ENCODE measurements at places on chromosomes 7 and 10.

GRCh38 chr10:13834581-13835286 lies 248.0 kb downstream of the PRPF18 start:
- peak; percentile 49 for DNase-seq

DNA sequence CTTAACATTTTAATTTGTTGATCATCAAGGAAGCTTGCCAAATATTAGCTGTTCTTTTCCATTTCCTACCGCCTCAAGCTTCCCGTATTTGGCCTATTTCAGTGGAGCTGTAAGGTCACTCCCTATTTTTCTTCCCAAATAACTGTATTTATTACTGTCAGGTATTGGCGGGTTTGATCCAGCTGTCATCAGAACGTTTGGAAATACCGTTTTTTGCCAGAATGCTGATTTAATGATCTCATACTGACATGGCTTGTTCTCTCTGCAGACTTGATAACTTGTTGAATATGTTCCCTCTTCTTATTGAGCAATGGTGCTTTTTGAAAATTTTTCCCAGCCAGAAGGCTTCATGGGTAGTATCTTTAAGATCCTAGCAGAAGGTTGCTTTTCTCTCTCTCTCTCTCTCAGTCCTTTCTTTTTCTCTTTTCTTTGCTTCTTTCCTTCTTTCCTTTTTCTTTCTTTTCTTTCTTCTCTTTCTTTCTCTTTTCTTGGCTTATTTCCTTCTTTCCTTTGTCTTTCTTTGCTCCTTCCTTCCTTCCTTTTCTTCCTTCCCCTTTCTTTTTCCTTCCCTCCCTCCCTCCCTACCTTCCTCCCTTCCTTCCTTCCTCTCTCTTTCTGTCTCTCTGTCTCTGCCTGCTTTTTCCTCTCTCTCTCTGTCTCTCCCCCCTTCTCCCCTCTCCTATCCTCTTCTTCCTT lies 42.1 kb downstream of the CUX1 start:
- DNase-seq = peak; percentile 53

DNA sequence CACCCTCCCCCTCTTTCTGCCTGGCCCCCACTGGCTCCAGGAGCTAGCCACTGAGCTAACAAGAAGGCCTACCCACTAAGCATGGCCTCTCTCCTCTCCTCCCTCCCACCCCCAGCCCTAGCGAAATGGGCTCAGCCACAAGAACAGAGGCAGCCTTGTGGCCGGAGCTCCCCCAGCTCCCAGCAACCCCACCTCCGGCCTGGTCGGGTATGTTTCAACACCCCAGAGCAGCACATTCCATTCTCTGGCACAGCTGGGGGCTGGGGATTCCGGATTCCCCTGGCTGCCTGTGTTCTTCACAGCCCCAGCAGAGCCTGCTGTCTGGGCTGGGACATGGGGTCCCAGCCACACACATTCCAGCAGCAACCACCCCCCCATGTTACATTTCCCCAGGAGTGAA lies 9.0 kb downstream of the SFRP5 start:
- no peak for DNase-seq

DNA sequence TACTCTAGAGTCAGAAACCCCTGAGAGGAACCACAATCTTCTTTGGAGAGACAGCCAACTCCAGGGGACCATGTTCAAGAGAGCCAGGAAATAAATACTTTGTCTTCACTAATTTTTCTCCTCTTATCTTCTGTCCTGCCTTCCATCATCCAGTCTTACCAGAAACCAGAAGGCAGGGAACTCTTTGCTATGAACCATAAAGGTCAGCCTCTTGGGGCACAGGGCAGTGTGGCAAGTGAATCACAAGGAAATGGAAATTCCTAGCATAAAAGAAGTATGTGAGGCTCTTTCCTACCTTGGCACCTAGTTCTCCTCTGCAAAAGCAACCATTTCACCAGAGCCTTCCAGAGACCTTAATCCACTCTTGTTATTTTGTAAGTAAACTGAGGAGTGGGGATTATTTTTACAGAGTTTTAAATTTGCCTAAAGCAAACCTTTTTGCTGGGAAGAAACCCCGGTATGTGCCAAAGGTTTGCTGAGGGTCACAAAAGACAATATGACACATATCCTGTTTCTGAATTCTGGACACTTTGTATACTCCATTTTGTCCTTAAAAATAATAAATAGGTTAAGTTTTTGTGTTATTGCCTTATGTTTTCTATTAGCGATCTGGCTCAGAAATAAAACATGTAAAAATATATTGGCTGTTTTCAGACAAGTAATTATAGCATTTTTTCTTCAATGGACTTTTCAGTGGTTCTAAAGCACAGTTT lies 87.1 kb downstream of the ADAM22 start:
- DNase-seq = peak; percentile 18

GRCh38 chr7:37706804-37707203 lies 23.2 kb downstream of the GPR141 start:
- DNase-seq = no peak

DNA sequence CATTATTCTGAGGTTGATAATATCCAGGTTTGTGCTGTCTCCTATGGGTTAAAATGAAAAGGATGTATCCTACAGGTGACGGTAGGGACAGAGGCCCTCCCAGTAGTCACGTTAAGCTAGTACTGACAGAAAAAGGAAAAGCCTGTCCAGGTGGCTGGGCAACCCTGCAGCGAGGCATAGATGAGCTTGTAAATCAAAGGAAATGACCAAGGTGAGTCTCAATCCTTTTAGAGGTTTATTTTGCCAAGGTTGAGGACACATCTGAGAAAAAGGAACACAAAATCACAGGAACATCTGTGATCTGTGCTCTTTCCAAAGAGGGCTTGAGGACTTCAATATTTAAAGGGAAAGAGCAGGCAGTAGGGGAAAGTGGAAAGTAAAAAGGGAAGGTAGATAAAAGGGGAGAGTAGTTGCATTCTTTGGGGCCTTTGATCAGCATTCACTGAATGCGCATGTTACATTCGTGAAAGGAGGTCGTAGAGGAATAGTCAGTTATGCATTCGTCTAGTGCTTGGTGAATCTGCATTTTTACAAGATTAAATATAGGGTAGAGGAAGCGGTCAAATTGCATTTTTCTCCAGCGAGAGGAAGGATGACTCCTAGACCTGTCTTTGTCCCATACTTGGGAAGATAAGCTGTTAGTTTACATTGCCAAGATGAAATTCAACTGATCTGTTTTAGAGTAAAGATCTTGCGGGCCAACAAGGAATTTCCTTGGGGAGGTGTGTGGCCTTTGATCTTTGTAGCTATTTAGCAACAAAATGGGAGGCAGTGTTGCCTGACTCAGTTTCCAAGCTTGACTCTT lies 884 bp upstream of the GSTO1 start:
- DNase-seq = peak; percentile 49

DNA sequence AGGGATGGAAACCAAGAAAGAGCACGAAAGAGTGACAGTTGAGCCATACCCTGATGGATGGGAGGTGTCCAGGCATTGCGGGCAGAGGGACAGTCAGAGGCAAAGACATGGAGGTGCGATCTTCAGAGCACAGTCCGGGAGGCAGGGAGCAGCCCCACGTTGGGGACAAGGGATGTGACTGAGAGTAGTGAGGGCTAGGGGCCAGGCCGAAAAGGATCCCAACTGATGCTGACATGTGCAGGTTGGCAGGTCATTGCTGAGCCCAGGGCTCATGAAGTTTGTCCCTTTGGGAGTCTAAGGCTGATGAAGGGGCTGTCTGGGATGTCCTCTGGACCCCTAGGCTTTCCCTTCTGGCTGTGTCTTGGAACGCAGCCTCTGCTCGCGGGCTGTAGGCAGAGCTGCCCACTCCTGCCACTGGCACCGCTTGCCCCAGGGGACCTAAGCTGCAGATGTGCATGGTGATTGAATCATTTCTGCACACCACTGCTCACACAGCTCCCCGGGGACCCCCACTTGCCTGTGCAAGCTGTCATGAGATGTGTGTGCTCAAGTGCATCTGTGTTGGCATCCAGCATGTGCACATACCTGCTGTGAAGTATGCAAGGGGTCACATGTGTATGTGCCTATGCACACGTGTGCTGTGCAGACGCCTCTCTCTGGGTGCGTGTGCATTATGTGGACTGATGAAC lies 125.1 kb downstream of the ZMIZ1 start:
- no peak for DNase-seq

- no peak for DNase-seq
Measured at GRCh38 chr7:2647594-2648172, 15.9 kb downstream of the TTYH3 start.

DNA sequence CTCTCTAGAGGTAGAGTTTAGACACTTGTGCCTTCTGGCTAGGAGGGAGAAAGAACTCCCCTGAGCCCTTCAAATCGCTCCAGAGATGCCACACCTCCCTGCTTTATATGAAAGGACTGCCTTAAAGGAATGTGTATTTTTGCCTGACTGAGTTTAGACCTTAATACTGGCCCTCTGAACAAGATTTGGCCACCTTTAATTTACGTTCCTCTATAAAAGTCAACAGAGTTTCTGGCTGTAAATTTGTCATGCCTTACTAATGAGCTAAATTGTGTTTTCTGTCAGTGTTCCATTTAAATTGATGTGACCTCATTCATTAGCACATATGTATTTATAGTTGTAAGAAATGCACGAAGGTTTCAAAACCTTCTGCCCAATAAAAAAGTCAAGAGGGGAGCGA lies 48.0 kb downstream of the SEMA3C start:
- DNase-seq = no peak

- peak; percentile 89 for DNase-seq
Measured at GRCh38 chr10:79178614-79179163, 109.9 kb downstream of the ZMIZ1 start.

DNA sequence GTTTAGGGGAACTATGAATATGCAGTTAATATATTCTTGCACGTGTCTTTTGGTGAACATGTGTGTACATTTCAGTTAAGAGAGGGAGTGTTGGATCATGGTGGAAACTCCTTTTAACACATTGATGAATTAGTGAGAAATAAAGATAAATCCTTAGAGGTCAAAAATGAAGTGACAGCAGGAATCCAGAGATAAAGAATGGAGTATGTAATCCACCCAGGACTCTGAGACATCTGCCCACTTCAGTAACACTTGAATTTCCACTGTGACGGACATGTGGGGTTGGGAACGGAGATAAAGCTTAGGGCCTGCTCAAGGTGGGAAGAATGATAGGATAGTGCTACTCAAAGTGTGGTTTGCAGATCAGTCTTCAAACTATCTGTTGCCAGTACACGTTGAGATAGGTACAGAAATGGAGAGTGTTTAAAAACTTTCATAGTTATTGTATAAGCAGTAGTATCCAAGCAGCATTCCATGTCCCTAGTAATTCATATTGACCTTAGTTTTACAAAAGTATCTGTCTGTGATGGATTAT lies 6.6 kb upstream of the RELN start:
- DNase-seq = no peak

GRCh38 chr7:34575006-34575405 lies 83.0 kb upstream of the NPSR1 start:
- DNase-seq = no peak

DNA sequence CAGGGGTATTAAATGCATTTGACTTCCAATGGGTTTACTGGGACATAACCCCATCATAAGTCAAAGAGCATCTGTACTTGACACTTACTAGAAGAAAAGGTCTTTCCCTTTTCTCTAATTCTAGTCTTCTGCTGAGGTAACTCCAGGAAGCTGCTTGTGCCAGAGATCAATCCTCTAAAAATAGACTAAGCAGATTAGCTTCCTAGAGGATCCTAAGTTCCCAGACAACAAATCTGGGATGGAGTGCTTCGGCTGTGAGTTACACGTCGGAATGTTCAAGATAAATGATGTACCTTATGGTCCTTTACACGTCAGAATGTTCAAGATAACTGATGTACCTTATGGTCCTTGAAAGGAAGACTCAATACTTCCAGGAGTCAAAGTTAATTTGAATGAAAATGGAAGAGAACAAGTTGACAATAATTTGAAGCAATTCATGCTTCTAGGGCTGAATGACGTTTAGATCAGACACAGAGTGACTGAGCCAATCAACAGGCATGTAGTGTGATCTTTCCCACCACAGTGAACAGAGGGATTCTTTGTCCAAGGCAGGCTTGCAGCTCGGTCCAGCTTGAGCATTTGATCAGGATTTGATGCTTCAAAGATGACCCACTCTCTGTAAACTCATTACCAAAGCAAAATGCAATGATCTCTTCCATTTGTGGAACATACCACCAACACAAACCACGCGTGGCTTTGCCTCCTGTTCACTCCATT lies 63.8 kb downstream of the SLC37A3 start:
- DNase-seq = no peak

GRCh38 chr7:74455291-74455804 lies 1.6 kb downstream of the GTF2IRD1 start:
- DNase-seq = no peak

- DNase-seq = peak; percentile 85
Measured at GRCh38 chr10:10330418-10330817, 687.3 kb upstream of the CELF2 start.

GRCh38 chr10:64261676-64262075 lies 740.5 kb downstream of the REEP3 start:
- DNase-seq = no peak

DNA sequence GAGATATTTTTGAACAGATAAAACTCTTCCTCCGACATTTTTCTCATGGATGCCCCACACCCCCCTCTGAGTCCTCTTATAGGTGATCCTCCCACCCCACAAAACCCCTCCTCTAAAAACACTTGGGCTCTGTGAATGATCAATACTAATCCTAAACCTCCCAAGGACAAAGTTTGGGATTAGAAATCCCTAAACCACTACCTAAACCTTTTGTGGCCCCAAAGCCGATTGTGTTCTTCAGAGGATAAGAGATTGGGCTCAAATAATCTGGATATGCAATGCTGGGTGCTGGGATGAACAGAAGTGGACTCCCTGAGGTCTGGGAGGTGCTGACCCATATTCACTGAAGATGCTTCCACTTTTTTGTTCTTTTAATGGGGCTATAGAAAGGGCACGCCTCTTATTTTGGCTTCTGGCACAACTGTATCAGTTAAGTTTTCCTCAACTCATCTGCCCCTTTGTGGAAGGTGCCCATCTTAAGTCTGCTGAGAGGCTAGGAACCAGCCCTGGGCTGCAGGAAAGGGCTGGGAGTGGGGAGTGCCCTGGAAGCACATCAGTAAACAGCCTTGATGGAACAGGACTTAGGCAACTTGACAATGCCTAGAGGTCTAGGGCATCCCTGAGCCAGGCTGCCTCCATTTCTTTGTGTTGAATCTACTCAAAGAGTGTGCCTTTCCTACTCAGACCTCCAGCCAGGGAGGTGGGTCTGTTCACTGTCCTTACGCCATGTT lies at the start of gene OPN1SW:
TSS of gene OPN1SW (minus strand) at position 51 of the 731 bp plus-strand sequence. CDS start at position 38, 13 bp downstream.
- no peak for DNase-seq

DNA sequence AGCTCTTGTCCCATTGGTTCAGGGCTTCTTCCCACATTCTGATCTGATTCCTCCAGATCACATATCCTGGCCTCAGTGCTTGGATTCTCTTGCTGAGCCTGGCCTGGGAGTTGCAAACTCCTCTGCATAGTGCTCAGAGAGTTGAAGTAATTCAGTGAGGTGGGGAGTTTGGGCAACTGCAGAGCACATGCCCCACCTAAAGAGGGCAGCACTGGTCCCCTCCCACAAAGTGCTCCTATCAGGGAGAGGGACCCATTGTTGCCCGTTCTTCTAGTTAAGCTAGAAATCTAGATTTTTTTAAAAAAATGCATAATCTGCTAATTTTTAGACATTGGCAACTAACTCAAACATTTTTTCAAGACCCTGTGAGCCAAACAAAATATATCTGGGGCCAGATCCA lies 45.1 kb downstream of the CHN2 start:
- no peak for DNase-seq

- peak; percentile 52 for DNase-seq
Measured at GRCh38 chr10:76881477-76882220, 756.0 kb downstream of the KCNMA1 start.

- DNase-seq = peak; percentile 90
Measured at GRCh38 chr7:47571331-47572093, 10.4 kb downstream of the TNS3 start.
